ENCODE measurements at places on chromosomes 4 and X. TPM values are rescaled to one million over a fixed set of nuclear protein-coding genes. Genes with fewer than 3 reads are reported as not detected.

RFC1 gene
- total RNA-seq, result 52.4 TPM

SPATA18 gene
- 17.7 TPM for total RNA-seq

NKX3-2 gene
- total RNA-seq, result 1.3 TPM

MOSPD2 gene
- 10.8 TPM for total RNA-seq

PAGE5 gene
- total RNA-seq, result 0.66 TPM

CXCL1 gene
- total RNA-seq, result 2.3 TPM

TMEM31 gene
- total RNA-seq, result not detected

SSX2 gene
- not detected for total RNA-seq

ASMTL gene
- total RNA-seq, result 11.0 TPM

All from fibroblast of lung (primary cell).